ENCODE measurements at places on chromosomes 13 and 19.

DNA sequence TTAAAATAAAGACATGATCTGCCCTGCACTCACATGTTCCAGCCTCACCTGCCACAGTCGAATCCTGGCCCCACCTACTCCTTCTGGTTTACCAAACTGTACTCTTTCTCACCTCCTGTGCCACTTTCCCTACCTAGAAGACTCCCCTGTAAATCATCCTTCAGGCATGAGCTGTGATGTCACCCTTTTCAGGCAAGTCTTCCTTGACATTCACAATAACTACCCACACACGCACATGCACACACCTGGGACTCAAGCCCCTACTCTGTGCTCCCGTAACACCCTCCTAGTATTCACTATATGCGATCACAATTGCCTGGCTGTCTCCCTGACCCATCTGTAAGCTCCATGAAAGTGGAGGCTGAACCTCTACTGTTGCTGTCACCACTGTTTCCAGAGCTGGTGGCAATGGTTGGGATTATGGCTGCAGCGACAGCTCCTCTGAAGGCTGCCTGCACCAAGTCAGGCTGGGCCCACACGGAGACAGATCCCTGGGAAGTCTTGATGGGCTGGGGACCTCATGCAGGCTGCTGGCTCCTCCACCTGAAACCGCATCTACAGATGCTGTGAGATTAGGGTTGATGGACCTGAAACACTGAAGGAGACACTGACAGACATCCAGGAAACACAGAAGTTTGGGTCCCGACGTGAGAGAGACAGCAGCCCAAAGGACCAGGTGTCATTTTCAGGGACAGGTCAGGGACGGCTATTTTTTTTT lies 611.1 kb downstream of the UQCRFS1 start:
- no peak for DNase-seq

- DNase-seq: no peak
These were observed 600.6 kb downstream of the UQCRFS1 start for GRCh38 chr19:28612275-28612769.

DNA sequence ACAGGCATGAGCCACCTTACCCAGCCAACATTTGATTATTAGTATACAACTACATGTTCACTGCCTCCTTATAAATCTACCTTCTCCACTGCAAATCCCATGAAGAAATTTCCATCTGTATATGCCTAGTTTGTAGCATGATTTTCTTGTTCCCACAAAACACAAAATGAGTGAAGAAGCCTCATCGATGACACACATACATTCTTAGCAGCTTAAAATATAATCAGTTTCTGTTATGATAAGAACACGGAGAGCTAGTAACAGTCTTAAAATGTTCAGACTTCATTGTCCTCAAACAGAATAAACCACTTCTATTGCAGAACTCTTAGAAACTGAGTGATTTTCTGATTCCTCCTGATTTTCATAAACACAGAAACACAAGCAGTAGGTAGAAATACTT lies 740.5 kb downstream of the PCDH9 start:
- DNase-seq: no peak

GRCh38 chr13:109973279-109973678 lies 186.9 kb upstream of the IRS2 start:
- DNase-seq: no peak

- no peak for DNase-seq
These were observed 13.2 kb downstream of the FREM2 start for GRCh38 chr13:38700051-38700450.

DNA sequence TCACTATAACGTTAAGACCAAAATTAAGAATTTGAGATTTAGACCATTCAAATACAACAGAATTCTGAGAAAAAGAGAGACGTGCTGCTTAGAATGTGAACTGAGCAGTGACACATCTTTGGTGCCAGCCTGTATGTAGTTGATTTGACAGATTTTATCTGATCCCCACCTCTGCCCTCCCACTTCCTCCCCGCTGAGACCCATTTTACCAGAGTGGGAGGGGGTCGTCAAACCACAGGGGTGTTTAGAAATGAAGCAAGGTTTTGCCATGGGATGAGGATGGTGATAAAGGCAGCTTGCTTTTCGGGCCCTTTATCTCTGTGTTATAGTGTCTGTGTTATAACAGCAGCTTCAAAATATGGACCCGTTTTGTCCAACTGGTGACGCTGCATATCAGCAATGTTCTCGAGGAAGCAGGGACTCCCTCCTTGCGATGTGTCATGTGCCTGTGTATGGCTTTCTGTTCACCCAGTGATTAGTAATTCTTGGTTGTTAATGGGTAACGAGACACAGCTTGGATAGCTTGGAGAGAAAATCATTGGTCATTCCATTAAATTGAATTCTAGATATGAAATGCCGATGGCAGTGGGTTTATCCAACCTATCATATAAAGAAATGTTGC lies 125.0 kb downstream of the HS6ST3 start:
- DNase-seq: no peak

DNA sequence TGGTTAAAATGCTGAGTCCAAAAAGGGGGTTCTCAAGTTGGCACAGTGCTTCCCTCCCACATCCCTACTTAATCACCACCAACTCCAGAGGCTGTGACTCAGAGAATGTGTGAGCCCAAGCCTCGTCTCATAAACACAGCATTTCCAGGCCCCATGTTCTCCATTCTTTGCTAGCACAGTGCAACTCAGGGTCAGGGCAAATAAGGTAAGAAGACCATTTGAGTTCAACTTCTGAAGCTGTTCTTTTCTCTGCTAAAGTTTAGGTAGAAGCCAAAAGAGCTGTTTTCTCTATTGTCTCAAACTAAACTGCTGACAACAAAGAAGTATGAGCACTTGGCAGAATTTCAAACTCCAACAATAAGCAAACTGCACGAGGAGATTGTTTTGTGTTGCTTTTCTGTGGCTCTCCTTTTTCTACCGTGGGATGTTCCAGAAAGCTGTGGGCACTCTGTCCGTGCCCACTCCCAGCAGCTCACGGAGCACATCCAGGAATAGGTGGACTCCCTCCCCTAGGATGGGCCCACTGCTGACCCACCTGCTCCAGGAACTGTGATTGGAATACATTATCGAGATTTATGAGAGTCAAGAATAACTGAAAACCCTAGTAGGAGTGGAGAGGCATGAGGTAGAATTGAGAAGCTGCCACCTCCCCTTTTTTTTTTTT lies 494.3 kb downstream of the COG6 start:
- peak; percentile 59 for DNase-seq

DNA sequence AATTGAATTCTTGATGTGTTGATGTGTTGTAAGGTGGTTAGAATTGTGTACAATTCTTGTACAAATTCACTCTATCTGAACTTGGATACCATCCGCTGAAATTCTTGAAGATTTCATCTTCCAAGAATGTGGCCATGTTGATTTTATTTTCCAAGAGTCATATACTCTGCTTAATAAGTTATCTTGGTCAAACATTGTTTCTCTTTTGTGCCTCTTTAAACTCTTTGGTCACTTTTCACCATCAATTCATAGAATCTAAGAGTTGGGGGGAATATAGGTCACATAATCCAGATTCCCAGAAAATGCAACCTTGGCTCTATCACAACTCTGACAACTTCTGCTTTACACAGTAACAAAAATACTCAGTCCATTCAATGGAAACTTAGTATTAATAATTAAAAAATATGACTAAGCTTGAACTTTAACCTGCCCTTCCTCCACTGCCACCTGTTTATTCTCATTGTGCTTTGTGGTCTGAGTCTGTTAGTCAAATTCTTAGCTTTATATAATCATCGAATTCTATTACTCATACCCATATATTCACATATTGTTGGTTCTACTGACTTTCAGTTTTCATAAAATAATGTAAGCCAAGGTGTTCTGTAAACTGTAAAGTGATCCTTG lies 373.2 kb downstream of the LMO7 start:
- no peak for DNase-seq

GRCh38 chr13:23570921-23571315 lies 706 bp downstream of the TNFRSF19 start:
- DNase-seq: no peak

DNA sequence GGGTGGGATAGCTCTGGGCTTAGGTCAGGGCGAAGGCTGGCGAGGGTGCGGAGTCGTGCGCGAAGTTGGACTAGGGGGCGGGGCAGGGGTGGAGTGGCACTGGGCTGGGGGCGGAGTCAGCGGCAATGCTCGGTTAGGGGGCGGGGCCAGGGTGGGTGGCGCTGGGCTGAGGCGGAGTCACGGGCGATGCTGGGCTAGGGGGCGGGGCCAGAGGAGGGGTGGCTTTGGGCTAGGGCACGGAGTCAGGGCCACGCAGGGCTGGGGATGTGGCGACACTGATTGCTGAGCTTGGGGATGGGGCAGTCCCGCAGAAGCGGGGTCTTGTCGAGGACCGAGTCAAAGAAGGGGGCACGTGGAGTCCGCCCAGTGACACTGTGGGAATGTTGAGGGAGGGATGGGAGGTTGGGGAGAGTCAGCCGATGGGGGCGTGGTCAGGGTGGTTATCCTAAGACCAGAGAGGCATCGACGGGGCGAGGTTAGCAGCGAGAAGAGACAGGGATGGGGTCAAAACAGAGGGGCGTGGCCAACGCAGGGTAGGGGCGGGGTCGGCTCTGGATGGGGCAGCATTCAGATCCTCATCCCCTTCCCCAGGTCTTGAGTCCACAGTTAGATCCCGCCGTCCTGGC lies 8.7 kb downstream of the HOMER3 start:
- DNase-seq: peak; percentile 82

DNA sequence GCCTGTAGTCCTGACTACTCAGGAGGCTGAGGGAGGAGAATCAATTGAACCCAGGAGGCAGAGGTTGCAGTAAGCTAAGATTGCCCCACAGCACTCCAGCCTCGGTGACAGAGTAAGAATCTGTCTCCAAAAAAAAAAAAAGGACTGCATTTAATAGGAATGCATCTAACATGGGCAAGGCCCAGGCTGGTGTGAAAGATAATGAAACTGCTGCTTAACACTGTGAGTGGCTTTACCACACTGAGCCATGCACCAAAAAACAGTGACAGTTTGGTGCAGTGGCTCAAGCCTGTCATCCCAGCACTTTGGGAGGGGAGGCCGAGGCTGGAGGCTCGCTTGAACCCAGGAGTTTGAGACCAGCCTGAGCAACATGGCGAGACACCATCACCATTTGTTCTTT lies 8.6 kb downstream of the GTF2F1 start:
- no peak for DNase-seq

DNA sequence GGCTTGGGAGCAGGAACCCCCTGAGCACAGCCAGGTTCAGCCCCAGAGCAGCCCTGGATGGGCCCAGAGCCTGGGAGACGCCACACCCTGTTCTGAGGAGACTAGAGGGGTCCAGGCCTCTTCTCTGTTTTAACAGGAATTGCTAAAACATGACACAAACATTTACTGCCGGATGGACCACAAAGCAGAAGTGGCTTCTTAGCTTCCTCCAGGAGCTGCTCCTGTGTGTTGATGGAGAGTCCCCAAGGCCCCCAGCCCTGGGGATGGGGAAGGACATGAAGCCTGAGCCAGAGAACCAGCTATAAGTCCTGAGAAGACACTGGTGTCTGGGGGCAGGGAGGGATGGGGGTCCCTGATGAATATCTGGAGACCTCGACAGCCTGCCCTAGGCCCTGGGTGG lies 14.6 kb downstream of the CEACAM3 start:
- DNase-seq: peak; percentile 89

GRCh38 chr19:32350987-32351348 lies 5.6 kb downstream of the ZNF507 start:
- no peak for DNase-seq

- no peak for DNase-seq
These were observed 2.8 kb downstream of the TSHZ3 start for GRCh38 chr19:31346184-31347059.

DNA sequence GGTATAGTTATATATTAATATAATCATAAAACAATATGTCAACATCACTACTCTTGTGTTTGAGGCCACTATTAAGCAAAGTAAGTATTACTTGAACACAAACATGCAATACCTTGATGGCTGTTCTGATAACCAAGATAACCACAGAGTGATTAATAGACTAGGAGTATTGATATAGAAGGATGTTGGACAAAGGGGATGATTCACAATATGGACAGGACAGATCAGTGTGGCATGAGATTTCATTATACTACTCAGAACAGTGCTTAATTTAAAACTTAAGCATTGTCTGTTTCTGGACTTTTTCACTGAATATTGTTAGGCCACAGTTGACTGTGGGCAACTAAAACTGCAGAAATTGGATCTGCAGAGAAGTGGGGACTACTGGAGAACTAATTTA lies 384.2 kb downstream of the SLITRK1 start:
- no peak for DNase-seq

DNA sequence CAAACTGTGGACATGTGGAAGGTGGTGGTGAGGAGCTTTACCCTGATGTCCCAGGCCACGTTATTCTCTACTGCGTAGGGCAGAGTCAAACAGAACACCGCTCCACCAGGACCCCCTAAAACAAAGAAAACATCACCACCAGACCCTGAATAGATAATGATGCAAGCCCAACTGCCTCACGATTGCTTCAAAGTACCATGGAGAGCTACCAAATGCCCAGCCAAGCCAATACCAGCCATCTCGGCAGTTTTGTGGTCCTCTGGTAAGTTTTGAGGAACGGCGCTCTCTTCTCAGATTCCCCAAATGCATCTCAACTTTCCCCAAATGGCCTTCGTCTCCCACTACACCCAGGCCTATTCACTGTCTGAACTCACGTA lies 5.6 kb downstream of the RANBP3 start:
- no peak for DNase-seq

DNA sequence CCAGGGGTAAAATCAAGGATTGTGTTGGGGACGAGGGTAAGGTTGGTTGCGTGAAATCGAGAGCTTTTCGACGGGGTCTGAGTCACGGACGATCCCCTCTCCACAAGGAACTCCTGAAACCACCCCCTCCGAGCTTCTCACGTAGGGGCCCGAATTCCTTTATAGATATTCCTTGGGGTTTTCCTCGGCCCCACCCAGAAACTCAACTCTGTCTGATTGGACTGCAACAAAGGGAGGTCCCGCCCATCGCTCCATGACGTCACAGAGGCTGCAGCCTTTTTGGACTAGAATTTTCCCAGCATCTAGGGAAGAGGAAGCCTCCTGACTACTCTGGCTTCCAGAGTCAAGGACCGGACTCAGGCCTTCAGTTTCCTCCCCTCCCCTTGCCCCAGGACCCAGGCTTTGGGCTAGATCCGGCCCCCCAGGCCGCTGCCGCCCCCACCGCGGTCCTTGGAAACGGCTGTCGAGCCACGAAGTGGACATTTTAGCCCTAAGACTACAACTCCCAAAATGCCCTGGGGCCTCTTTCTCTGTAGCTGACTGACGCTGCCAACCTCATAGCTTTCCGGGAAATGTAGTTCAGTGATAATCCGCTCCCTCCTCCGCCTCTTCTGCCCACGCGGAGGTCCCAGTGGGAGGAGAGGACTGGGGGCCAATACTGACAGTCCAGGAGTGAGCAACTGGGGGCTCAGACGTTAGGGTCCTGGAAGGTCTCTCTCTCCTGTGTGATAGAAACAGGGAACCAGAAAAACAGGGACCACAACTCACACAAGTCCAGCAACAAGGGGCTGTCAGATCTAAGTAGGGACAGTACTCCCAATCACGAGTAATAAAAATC lies at the start of gene IZUMO1:
IZUMO1 (minus strand) TSS at position 172 of the 838 bp plus-strand sequence. CDS start 1,050 bp downstream, outside the sequence.
- DNase-seq: peak; percentile 89

GRCh38 chr19:9060564-9061340 lies 26.1 kb upstream of the OR1M1 start:
- DNase-seq: no peak

DNA sequence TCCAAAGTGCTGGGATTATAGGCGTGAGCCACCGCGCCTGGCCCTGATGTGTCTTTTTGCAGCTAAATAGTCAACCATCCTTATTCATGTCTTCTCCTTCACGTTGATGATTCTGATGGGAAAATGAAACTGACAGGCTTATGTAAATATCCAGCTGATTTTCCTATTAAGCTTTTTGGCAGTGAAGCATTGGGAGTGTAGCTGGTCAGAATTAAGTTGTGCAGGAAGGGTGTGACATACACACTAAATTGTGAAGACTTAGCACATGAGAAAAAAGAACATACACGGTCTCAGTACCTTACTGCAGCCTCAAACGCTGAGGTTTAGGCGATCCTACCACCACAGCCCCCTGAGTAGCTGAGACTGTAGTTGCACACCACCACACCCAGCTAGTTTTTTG lies 50.5 kb upstream of the USE1 start:
- DNase-seq: no peak
